Left lung (tissue), 14 donors: ENCODE measurements at places on chromosomes 16 and 17. TPM values are rescaled to one million over a fixed set of nuclear protein-coding genes. Genes with fewer than 3 reads are reported as not detected.
A peak's percentile ranks its signal among the peaks of the same experiment; 100 is the strongest.

DNA sequence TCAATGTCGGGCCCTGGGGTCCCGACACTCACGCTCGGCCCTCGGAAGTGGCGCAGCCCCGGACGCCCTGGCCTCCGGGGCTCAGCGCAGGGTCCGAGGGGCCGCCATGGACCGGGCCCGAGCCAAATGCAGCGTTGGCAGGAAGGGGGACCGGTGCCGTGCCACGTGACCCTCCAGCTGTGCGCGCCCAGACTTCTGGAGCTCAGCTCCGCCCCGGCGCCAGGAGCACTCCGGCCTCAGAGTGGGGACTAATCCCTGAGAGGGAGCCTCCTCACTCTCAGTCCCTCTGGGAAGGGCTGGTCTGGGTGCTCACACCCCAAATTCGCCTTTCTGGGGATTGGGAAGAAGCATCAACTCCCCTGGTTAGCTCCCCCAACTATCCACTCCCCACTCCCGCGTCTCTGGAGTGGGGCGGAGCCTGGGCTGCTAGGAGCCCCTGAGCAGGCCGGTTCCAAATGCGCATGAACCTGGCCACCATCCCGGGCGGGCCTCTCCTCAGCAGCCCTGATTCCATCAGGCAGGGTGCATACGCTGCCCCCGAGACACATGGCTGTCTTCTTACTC lies at the start of gene B3GNT9:
TSS of gene B3GNT9 (minus strand) at position 166 of the 564 bp plus-strand sequence. CDS start 513 bp downstream, outside the sequence.
- DNase-seq: peak; percentile 90

DNA sequence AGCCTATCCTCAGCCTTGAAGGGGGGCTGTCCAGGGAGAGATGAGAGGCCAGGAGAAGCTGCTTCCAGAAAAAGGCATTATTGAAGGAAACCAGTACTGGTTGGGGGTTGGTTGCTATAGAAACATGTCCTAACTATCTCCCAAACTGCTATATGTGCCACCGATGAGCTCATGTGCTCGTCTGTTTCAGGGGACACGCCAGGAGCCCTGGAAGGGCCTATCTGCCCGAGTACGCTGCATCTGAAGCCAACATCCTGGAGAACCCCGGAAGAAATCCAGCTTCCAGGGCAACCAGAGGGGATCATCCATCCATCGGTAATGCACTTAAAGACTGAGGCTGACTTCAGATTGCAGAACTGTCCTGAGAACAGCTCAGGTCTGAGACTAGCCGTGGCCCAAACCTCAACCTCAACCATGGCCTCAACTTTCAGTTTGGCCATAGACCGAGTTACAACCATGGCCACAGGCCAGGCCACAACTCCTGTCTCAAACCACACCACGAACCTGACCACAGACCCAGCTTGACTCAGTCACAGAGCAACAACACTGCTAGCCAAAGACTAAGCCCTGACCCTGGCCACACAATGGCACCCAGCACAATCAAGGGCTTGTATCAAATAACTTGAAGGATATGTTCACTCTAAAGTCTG lies 10.2 kb downstream of the PITPNM3 start:
- no peak for DNase-seq

DNA sequence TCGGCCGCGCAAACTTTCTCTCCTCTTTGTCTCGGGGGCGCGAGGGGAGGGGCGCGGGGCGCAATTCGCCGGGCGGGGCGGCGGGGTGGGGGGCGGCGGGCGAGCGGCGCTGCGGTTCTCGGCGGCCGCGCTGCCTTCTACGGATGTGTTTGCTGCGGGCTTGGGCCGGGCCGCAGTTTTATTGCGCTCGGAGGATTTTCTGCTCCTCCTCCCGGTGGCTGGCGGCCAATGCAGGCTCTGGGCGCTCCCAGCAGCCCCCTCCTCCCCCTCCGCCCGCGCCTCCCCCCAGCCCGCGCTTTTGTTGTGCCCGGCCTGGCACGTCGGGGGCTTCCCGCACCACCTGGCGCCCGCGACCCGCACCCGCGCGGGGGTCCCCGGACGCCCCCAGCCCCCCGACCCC lies at the start of gene TIMP2:
TSS of gene TIMP2 (minus strand) at position 154 of the 400 bp plus-strand sequence. CDS start 299 bp downstream, outside the sequence.
- peak; percentile 90 for DNase-seq

GRCh38 chr17:39151150-39151942 lies at the start of gene PLXDC1:
Gene PLXDC1 (minus strand): TSS chr17:39151637. CDS start chr17:39151437, 200 bp downstream.
- peak; percentile 77 for DNase-seq

- no peak for DNase-seq
Observed at GRCh38 chr17:61786088-61786487, 77.2 kb downstream of the BRIP1 start.

CBFA2T3 gene
- polyA plus RNA-seq: 5.7 TPM
